NCI-H446 (cell line): ENCODE measurements at places on chromosomes 1 and 21.

DNA sequence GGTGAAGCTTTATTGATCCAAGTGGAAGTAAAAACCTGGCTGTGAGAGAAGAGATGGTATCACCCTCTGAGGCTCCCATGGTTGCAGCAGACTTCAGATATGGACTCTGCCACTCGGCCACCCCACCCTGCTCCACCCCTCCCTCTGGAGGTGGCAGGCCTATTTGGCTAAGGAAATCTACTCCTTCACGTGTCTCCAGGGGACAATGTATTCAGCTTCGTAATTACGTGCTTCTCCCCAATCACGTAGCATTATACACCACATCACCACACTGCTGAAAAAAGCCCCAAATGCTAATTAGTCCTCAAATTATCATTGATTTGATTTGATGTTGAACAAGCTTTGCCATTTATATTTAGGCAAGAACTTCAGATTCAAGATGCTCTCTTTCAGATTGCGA, 220.7 kb downstream of the OMA1 start:
- no peak for DNase-seq

- DNase-seq = no peak
Measured at GRCh38 chr1:230365723-230366307, 60.3 kb downstream of the PGBD5 start.

DNA sequence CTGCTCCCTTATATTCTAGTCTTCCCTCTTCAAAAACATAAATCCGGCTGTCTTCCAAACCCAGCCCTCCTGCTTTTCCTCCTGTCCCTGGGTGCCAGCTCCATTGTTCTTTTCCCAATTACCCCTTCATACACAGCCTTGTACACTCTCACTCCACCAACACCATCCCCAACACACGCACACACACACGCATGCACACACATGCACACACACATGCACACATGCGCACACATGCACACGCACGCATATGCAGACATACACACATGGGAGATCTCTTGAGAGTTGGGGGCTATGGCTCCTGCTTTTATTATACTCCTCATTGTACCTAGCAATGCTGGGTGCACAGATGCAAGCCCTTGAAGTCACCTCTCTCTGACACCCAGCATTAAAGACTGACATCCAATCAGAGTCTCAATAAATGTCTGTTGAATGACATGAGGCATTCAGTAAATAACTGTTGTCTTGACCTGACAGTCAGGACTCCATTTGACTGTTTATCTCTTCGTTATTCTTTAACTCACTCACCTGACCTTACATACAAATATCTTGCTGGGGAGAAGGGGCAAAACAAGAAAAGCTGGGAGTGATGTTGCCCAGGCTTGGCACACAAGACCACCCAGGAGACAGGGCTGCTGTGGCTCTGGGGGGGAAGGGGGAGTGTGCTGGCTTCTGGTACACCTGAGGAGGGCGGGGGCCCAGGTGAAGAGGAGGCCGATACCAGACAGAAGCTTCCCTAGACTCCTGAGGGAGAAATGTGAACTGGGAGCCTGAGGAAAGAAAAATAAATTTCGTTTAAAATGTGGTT, 16.0 kb downstream of the ABCA4 start:
- no peak for DNase-seq

DNA sequence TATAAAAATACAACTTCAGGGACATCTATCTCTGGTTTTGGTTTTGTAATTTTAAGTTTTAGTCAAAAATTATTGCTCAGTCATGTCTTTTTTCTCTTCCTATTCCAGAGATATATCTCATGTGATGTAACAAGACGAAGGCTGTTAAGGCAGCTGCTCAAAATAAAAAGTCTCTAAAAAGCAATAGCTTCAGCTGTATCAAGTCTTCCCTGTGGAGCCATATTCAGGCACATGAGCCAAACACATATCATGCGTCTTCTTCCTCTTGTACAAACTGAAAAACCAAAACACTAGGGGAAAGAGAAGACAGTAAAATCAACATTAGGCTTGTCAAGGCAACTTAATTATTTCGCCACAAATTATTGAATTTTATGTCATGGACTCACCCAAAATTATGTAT, 240.7 kb downstream of the NRIP1 start:
- DNase-seq = no peak

- no peak for DNase-seq
Measured at GRCh38 chr1:223319905-223320580, 43.9 kb downstream of the SUSD4 start.

DNA sequence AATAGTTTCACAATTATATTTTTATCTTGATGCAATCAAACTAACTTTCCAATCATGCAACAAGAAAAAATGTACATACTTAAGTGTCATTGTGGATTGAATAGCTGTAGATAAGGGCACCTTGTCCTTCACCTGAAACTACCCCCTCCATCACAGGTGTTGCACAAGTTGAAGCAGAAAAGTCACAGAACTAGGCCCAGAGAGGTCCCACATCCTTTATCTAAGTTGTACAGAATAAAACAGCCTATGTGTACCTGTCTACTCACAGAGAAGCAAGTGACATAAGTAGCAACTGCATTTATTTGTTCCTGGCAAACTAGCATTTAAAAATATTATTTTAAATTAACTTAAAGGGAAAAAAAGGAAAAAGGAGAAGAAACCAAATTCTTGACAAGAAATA, 256.8 kb downstream of the FAF1 start:
- DNase-seq = no peak
